Activated naive CD8-positive, alpha-beta T cell treated with anti-CD3 and anti-CD28 coated beads, Interleukin-2, amount 10 ng/mL, durations not matched to agents 7 days and 5 days (primary cell): ENCODE measurements at places on chromosomes 13 and 19.

GRCh38 chr13:35733827-35734226 lies 257.3 kb upstream of the MAB21L1 start:
- H3K36me3 ChIP-seq, result no peaks in the 10 kb centered on the region
- no peaks in the 10 kb centered on the region for H3K27me3 ChIP-seq
- no peak overlapping the region for H3K4me3 ChIP-seq
- DNase-seq, result no peak
- H3K27ac ChIP-seq, result no peak overlapping the region
- H3K4me1 ChIP-seq, result peaks cover 6% of the 10 kb centered on the region

DNA sequence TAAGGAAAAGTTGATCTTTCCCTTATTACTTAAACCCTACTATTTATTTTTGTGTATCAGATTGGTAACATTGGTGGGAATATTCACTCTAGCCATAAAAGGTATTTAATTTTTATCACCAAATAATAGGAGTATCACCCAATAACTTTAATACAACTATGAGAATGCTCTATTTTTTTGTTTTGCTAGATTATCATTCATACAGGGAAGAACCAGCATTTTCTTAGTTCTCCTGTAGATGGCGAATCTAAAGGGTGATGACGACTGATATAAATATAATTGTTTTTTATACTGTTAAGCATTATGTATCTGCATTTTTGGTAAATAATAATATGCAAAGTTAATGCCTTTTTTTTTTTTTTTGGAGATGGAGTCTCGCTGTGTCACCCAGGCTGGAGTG lies 7.9 kb upstream of the FRY start:
- no peaks in the 10 kb centered on the region for H3K4me1 ChIP-seq
- peaks cover 8% of the 10 kb centered on the region for H3K27me3 ChIP-seq
- H3K4me3 ChIP-seq, result no peak overlapping the region
- H3K27ac ChIP-seq, result no peak overlapping the region

GRCh38 chr13:113105032-113105920 lies at the start of gene F7:
F7 (plus strand) TSS chr13:113105791; CDS start chr13:113105842, 51 bp downstream.
- H3K4me3 ChIP-seq, result no peak within 1 kb of the TSS
- H3K27me3 ChIP-seq, result peaks cover 7% of the 10 kb centered on the region
- H3K27ac ChIP-seq, result no peak within 1 kb of the TSS
- no peak for DNase-seq
- no peaks in the 10 kb centered on the region for H3K4me1 ChIP-seq
- no peaks in the 10 kb centered on the region for H3K36me3 ChIP-seq

DNA sequence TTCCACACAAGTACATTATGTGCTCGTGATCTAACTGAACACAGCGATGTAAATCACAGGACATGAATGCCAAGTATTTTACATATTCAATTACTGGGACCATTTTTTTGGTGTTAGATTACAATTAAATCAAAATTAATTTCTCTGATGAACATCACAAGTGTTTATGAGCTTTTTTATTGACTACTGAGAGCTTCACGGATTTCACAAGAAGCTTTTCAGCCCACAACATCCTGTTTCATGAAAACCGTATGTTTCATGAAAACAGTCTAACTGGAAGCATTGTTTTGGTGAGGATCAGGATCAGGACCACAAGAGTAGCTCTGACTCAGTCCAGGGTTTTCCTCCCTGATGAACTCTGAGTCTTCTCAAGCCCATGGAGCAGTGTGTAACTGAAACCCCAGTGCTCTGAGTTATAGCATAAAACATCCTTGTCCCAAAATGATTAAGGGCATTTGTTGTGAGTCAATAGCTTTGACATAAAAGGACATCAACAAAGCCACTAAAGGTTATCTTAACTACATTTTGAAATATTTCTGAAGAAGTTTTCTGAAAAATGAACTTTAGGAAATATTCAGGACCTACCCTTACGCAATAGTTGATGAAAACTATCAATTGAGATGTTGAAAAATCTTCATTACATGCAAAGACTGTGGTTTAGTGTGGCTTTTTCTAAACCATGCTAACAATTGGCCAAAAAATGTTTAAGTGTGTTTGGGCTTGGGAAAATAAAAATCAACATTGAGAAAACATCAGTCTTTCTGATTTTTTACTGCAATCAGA lies 49.3 kb downstream of the UFM1 start:
- H3K4me3 ChIP-seq, result no peak overlapping the region
- H3K36me3 ChIP-seq, result no peaks in the 10 kb centered on the region
- H3K27me3 ChIP-seq, result peaks cover 2% of the 10 kb centered on the region
- DNase-seq, result no peak
- H3K4me1 ChIP-seq, result peaks cover 4% of the 10 kb centered on the region

- DNase-seq, result peak; percentile 82
- peak overlapping the region; percentile 98 for H3K27ac ChIP-seq
- no peaks in the 10 kb centered on the region for H3K27me3 ChIP-seq
- peaks cover 8% of the 10 kb centered on the region for H3K36me3 ChIP-seq
- H3K4me1 ChIP-seq, result peaks cover 34% of the 10 kb centered on the region
Measured at GRCh38 chr19:4369888-4370260, 26.5 kb downstream of the MPND start.

DNA sequence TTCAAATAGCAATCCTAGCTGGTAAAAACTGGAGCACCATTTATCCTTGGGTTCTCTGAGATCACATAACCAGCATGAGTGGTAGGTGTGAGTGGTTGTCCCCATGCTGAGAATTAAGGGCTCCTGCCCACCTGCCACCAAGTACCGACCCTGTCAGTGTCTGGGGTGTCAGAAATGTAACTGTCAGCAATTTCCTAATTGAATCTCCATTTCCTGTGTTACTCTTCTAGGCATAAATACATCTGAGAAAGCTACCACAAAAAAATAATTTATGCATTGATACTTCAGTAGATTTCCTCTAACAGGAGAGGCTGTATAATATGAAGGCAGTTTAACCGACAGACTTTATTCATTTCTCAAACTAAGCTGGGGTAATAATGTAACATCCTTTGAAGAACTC lies 25.1 kb downstream of the CPB2 start:
- H3K27ac ChIP-seq, result no peak overlapping the region
- peaks cover 3% of the 10 kb centered on the region for H3K27me3 ChIP-seq
- no peaks in the 10 kb centered on the region for H3K36me3 ChIP-seq
- H3K4me1 ChIP-seq, result peaks cover 6% of the 10 kb centered on the region

DNA sequence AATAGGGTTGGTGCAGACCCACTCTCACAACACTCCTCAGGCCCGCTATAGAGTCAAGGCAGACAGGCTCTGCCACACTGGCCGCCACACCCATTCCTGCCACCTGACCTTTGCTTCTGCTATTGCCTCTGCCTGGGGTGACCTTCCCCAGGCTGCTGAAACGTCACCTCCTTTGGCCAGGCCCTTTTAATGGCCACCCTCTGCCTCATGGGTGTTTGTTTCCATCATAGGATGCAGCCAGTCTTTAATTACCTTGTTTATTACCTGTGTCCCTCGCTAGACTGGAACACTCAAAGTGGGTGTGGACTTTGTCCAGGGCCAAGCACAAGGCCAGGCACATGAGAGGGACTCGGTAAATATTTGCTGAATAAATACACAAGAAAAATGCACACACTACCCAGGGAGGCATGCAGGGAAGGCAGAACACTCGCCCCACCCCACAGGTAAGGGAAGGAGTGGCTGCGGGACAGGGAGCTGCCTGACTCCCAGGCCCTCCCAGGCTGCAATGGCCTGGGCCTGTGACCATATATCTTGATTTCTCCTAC lies 3.2 kb downstream of the LSM4 start:
- H3K4me1 ChIP-seq, result peaks cover 57% of the 10 kb centered on the region
- H3K27ac ChIP-seq, result peak overlapping the region; percentile 89
- H3K27me3 ChIP-seq, result no peaks in the 10 kb centered on the region
- DNase-seq, result no peak

DNA sequence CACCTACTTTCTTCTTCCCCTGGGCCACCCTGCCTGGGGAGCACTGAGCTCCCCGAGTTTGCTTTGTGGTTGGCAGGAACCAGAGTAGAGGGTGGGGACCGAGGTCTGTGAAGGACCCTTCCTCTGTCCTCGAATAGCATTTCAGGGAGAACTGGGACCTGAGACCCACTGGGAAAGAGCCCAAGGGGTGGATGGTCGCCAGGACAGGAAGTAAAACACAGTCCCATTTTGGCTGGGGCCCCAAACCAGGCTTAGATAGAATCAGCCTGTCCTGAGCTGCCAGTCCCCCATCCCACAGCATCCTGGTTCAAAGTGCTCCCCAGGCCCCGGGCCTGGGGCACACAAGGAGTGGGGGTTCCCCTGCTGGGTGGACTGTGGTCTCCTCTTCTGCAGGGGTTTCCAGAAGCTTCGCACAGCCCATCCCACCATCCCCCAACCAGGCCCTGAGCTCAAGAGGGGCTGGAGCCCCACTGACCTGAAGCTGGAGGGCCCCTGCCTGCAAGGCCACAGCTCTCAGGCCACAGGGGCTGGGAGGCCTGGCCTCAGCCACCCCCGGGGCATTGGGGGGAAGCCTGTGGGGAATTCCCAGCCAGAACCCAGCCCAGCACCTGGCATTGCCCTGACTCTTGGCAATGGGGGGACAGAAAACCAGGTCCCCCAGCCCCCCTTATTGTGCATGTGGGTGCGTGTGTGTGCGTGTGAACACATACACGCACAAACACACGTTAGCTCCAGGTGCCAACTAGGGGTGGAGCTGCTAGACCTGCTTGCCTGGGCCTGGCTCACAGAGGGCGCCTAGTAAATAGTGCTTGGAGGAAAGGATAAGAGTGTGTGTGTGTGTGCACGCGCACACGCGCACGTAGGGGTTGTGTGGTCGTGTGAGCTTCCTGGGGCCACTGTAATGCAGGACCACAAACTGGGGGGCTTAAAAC lies 995 bp upstream of the MKNK2 start:
- peak; percentile 66 for DNase-seq
- H3K4me1 ChIP-seq, result peaks cover 34% of the 10 kb centered on the region
- H3K27ac ChIP-seq, result peak overlapping the region; percentile 96
- no peaks in the 10 kb centered on the region for H3K27me3 ChIP-seq

DNA sequence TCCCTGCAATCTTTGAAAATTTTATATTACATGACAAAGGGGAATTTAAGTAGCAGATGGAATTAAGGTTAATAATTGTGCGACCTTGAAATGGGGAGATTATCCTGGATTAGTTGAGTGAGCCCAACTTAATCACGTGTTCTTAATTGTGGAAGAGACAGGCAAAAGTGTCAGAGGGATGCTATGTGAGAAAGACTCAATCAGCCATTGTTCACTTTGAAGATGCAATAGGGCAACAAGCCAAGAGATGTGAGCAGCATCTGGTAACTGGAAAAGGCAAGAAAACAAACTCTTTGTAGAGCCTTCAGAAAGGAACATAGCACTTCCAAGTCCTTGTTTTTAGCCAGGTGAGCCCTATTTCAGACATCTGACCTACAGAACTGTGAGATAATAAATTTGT lies 247.7 kb downstream of the SLITRK1 start:
- DNase-seq, result no peak
- H3K4me1 ChIP-seq, result no peaks in the 10 kb centered on the region
- H3K27ac ChIP-seq, result no peak overlapping the region

- peaks cover 2% of the 10 kb centered on the region for H3K27me3 ChIP-seq
- DNase-seq, result no peak
- H3K36me3 ChIP-seq, result no peaks in the 10 kb centered on the region
- H3K27ac ChIP-seq, result no peak overlapping the region
- H3K4me3 ChIP-seq, result no peak overlapping the region
- H3K4me1 ChIP-seq, result no peaks in the 10 kb centered on the region
Measured at GRCh38 chr13:33072282-33072681, 56.1 kb downstream of the KL start.

DNA sequence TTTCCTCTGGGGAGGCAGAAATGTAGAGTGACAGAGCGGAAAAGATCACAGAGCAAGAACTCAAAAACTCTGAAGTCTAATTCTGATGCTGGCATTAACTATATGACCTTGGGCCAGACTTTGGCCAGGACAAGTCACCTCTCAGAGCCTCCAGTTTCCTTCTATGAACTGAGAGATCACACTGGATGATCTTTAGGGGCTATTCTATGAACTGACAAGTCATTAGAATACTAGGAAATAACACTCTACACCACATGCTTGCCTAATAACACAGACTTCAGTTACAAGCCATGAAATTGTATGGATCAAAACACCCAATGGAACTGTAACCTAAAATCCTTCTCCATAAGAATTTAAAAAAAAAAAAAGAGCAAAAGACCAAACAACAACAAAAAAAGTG lies 16.9 kb downstream of the SLC25A30 start:
- H3K4me1 ChIP-seq, result peaks cover 35% of the 10 kb centered on the region
- no peak for DNase-seq
- no peaks in the 10 kb centered on the region for H3K27me3 ChIP-seq
- peak overlapping the region; percentile 58 for H3K4me3 ChIP-seq
- peak overlapping the region; percentile 79 for H3K27ac ChIP-seq

- H3K27ac ChIP-seq, result no peak overlapping the region
- no peaks in the 10 kb centered on the region for H3K4me1 ChIP-seq
- peaks cover 22% of the 10 kb centered on the region for H3K27me3 ChIP-seq
- H3K36me3 ChIP-seq, result no peaks in the 10 kb centered on the region
- H3K4me3 ChIP-seq, result no peak overlapping the region
- DNase-seq, result no peak
Measured at GRCh38 chr13:112923962-112924361, 45.1 kb upstream of the MCF2L start.

DNA sequence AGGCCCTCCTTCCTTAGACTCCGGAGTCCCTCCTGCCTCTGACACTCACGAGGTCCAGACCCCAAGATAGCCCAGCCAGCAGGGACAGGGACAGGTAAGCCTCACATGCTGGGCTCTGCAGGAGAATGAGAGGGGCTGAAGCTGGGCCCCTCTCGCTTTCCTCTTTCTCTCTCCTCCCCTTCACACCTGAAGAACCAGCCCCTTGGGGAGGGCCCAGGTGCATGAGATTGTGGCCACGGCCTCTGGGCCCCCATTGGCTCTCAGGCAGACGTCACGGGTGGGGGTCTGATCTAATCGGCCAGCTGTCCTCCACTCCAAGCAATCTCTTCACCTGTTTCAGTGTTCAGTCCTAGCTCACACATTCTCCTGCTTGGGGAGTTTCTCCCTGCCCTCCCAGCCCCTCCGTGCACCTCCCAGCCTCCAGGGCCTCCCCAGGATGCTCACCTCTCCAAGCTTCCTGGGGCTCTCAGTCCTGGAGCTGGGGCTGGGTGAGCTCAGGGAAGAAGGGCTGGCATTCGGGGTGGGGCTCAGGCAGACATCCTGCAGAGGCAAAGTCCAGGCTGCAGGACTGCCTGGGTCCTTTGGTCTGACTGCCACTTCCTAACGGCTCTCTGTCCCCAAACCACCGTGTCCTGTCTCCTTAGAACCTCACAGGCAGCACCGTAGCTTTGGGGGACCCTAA lies 2.8 kb downstream of the TMEM150B start:
- DNase-seq, result no peak
- peaks cover 15% of the 10 kb centered on the region for H3K27me3 ChIP-seq
- peaks cover 9% of the 10 kb centered on the region for H3K4me1 ChIP-seq
- no peak overlapping the region for H3K4me3 ChIP-seq

GRCh38 chr13:100022798-100023197 lies 41.2 kb downstream of the ZIC2 start:
- H3K4me3 ChIP-seq, result no peak overlapping the region
- no peaks in the 10 kb centered on the region for H3K36me3 ChIP-seq
- no peak for DNase-seq
- H3K27ac ChIP-seq, result no peak overlapping the region

GRCh38 chr13:95106562-95106961 lies 194.7 kb downstream of the ABCC4 start:
- DNase-seq, result no peak
- no peaks in the 10 kb centered on the region for H3K27me3 ChIP-seq
- peaks cover 2% of the 10 kb centered on the region for H3K4me1 ChIP-seq
- H3K36me3 ChIP-seq, result peaks cover 27% of the 10 kb centered on the region
- no peak overlapping the region for H3K4me3 ChIP-seq
